Omental fat pad (tissue), 4 donors: ENCODE measurements at places on chromosomes 12 and 14. TPM values are rescaled to one million over a fixed set of nuclear protein-coding genes. Genes with fewer than 3 reads are reported as not detected.

Gene PPP4R4
- total RNA-seq, result 0.25 TPM

Gene NUP37
- 22.9 TPM for total RNA-seq

Gene BBOF1
- 5.8 TPM for total RNA-seq

Gene PRR4
- 1.7 TPM for total RNA-seq
